ENCODE measurements at places on chromosomes 1 and 21. TPM values are rescaled to one million over a fixed set of nuclear protein-coding genes. Genes with fewer than 3 reads are reported as not detected.

TAL1 gene
- 10.2 TPM for polyA plus RNA-seq

KRTAP21-2 gene
- not detected for polyA plus RNA-seq

CFHR1 gene
- 3.0 TPM for polyA plus RNA-seq

EXTL1 gene
- 0.78 TPM for polyA plus RNA-seq

FGR gene
- 4.8 TPM for polyA plus RNA-seq

MAN1C1 gene
- polyA plus RNA-seq = 20.1 TPM

PROX1 gene
- polyA plus RNA-seq = 8.7 TPM

RHBG gene
- 2.2 TPM for polyA plus RNA-seq

ACTA1 gene
- polyA plus RNA-seq = 1.4 TPM

IFI44L gene
- 5.2 TPM for polyA plus RNA-seq

KRTAP19-1 gene
- polyA plus RNA-seq = not detected

NCF2 gene
- polyA plus RNA-seq = 6.5 TPM

SELL gene
- polyA plus RNA-seq = 4.5 TPM

TDRD5 gene
- 0.50 TPM for polyA plus RNA-seq

CAMK2N1 gene
- 60.2 TPM for polyA plus RNA-seq

KHDRBS1 gene
- polyA plus RNA-seq = 231 TPM

LHX8 gene
- not detected for polyA plus RNA-seq

VWA5B1 gene
- polyA plus RNA-seq = 0.98 TPM

AMY1C gene
- 4.5 TPM for polyA plus RNA-seq

GPX7 gene
- polyA plus RNA-seq = 82.0 TPM

HSD3B2 gene
- polyA plus RNA-seq = not detected

TEDDM1 gene
- 0.07 TPM for polyA plus RNA-seq

CKS1B gene
- 141 TPM for polyA plus RNA-seq
